Hippocampal formation (tissue), 2 donors: ENCODE measurements at places on chromosomes 5 and 9.

DNA sequence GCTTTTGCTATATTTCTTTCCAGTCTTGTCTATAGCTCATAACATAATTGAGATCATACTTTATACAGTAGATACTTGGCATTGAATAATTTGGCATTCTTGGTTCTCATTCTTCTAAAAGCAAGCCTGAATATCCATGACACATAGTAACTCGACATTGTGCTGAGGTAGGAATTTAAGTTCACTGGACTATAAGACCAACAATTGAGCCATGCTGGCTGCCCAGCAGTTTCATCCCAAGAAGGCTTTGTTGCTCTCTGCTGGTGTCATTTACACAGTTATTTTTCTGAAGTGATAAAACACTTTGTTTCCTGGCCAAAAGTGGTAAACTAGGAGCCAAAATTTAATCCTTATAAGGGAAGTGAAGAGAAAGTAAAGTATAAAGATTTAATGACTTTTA is 192.0 kb downstream of the ADAMTSL1 start:
- DNase-seq, result no peak

- no peak for DNase-seq
Measured at GRCh38 chr5:159858871-159859270, 57.4 kb upstream of the ADRA1B start.

DNA sequence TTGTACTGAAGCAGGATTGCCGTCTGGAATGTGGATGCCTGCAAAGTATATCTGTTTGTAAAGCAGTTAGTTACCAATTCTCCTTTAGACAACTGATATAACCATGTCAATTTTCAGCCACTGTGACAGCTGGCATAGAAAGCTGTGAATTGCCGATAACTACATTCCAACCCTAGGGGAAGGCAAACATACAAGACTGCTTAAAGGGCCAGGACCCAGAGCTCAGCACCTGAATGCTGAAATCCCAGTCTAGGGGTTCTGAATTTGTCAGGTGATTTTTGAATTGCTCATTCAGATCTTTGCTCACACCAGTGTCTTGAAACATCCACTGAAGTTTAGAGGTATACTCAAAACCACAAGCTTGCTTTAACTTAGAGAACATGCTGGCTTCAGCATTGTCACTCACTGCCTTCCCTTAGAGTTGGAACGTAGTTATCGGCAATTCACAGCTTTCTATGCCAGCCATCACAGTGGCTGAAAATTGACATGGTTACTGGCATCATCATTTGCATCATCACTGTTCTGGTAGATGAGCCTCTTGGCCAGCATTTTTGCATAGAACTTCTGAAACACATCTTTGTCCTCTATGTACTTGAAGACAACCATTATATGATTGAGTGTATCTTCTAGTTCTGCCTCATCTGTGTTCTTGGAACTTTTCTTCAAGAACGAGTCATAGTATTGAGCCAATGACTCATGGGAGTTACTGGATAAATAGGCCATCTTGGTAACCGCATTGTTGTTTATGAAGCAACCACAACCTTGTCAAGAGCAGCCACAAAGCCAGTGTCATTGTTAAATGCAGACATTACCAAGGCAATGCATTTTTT is 82.1 kb downstream of the CCDC192 start:
- no peak for DNase-seq

- no peak for DNase-seq
Measured at GRCh38 chr9:69322256-69322655, 2.8 kb upstream of the ENTREP1 start.

GRCh38 chr5:17734011-17734410 is 99.8 kb downstream of the TAF11L14 start:
- DNase-seq, result no peak

DNA sequence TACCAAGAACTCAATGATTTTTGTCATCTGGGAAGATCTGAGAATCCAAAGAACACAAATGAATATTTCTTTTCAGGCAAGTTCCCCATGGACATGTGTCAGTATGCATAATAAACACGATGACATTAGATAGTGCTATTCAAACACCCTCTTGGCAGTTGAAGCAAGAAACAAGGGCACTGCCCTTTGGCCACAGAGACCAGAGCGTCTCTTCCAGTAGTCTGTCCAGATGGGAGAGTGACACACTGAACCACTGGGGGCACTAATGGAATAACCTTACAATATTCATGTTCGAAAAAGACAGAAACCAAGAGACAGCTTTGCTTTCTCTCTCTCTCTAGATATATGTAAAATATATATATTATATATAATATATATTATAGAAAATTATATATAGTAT is 301.9 kb downstream of the CTNND2 start:
- peak; percentile 85 for DNase-seq

GRCh38 chr9:38390851-38391250 is 1.7 kb upstream of the ALDH1B1 start:
- DNase-seq, result no peak

DNA sequence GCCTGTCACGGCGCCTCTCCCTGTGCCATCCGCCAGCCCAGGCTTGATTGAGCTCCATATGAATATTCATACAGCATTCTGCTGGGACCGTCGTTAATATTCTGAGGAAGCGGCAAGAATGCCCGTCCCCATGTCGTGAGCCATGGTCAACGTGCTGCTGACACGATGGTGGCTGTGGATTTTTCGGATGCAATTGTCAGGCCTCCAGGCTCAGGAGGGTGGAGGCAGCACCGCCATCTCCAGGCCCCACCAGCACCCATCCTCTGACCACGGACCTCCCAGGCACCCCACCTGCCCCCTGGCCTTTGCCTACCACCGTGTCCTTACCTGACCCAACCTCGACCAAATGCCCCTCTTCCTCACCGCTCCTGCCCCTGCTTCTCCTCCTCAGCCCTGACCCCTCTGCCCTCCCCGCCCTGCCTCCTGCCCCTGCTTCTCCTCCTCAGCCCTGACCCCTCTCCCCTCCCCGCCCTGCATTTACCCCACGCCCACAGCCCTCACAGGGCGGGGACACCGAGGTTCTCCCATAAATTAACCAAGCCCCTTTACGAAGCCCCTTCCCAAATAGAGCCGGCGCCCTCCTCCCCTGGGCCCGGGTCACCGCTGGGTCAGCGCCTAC is 9.9 kb downstream of the TMEM250 start:
- no peak for DNase-seq

- DNase-seq, result no peak
Measured at GRCh38 chr5:175816348-175816747, 55.0 kb upstream of the CPLX2 start.

GRCh38 chr5:74035521-74035937 is 409.5 kb downstream of the ARHGEF28 start:
- DNase-seq, result no peak

DNA sequence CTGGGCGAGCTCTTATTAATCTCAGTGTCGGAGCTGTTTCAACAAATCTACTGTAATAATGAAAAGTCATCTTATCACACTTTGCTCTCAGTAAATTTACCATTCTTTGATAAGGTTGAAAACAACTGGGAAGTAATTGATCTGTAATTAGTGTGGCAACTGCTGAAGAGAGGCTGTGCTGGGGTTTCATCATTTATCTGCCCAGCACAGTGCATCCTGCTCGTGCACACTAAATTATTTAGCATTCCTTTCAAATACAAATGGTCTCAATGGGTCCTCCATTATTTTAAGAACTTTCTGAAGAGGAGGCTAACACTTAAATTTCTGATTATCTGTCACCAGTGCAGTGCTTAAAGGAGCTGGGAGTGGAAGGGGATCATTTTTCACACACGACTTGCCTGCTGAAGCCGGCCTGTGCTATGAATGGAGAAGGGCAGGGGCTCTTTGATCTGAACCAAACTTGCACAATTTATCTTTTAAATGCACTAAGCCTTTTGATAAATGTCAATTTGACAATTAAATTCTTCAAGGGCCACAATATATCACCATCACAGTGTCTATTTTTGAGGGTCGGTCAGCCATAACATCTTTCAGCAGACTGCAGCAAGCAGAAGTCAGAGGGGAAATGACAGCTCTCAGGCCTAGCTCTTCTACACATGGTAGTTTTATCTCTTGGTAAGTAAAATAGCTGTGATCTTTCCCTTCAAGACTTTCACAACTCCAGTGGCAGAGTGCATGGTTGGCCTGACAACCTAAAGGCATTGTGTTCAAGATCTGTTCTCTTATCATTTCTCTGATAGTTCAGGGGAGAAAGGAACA is 106.4 kb upstream of the EFNA5 start:
- no peak for DNase-seq

GRCh38 chr5:179378116-179378440 is 32.8 kb upstream of the ADAMTS2 start:
- no peak for DNase-seq

- no peak for DNase-seq
Measured at GRCh38 chr5:80591352-80591751, 21.3 kb upstream of the ANKRD34B start.

DNA sequence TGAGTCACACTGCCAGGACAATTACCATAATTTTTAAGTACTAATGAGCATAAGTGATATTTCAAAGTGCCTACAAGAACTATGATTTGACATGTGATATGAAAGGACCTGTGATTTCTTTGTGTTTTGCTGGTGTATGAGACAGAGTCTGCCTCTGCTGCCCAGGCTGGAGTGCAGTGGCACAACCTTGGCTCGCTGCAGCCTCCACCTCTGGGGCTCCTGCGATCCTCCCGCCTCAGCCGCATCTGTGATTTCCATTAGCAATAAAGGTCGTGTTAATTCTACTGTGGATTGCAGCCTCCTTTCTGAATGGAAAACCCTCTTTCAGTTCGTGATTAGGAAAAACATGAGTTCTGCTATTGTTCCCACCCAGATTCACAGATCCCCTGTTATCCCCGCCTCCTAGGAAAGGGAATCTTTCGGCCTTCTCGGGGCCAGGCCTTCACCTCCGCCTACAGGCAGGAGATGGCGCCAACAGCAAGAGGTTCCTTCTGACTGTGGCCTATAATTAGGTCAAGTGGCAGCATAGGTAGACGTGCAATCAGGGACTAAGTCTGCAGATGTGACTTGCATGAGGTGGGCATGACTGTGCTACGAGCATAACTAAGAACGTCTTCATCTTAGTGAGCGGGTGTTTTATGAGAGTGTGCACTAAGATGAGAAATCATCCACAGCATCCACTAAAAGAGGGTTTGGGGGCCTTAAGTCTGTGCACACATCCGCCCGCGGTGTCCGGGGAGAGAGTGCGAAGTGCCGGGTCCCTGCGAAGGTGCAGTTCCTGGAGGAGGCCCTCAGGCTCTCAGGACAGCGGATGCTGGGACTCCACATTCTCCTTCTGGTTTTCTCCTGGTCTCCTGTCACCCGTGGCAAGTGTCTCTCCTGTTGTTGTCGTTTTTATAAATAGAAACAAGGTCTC is 23.1 kb downstream of the TRIM7 start:
- DNase-seq, result no peak

- no peak for DNase-seq
Measured at GRCh38 chr9:99083051-99083450, 21.9 kb upstream of the TGFBR1 start.

DNA sequence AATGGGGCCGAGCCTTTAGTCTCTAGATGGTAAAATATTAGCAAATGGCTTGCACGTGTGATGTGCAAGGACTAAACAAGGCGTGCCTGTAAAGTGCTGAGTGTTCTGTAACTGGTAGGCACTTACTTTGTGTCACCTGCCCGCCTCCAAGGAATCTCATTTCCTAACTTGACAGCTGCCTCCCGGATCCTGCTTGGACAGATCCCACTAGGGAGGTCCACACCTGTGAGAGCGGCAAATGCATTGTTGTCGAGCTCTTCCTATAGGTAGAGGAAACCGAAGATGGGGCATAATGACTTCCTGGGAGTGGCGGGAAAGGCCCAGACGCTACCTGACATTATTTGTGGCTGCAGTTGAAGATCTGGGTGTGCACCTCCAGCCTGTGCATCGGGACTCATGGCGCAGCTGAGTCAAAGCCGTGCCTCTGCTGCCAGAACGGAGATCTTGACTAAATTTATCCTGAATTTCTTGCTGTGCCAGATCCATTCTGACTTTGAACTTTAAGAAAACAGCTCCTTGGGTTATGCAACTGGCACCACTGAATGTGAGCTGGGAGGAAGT is 79.8 kb downstream of the TENT4A start:
- DNase-seq, result peak; percentile 5

DNA sequence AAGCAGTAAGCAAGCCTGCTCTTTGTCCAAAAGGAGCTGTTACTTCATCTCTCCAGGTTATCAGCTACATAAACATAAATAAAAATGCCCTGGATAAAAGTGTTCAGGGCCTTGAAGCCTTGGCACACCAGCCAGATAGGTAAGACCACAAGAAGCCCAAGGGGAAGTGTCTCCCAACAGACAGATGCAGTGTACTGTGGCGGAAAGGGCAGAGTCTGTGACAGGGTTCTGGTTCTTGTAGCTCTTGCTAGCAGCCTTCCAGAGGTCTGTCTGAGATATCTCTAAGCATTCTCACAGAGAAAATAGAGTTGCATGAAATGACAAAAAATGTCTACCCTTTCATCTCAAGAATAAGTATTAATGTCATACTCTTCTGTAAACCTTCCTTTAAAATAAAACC is 30.1 kb downstream of the ISOC1 start:
- DNase-seq, result no peak

DNA sequence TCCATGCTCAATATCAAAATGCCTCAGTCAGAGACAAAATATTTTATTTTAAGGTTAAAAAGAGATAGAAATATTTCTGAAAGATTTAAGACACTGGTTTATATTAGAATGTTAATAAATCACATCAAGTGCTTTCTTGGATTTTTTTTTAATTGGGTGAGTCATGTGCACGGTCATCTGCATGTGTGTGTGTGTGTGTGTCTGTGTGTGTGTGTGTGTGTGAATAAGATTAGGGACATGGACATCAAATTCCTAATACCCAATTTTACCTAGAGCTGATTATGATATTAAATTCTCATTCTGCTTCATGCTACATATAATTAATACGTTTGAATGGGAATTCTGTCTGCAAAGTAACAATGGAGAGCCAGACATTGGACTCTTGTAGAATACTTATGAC is 122.9 kb downstream of the BASP1 start:
- no peak for DNase-seq

GRCh38 chr5:37695647-37696046 is 144.2 kb downstream of the GDNF start:
- no peak for DNase-seq

GRCh38 chr9:87464110-87464991 is 33.3 kb upstream of the DAPK1 start:
- no peak for DNase-seq

GRCh38 chr5:135921388-135921787 is 25.7 kb upstream of the IL9 start:
- no peak for DNase-seq

- DNase-seq, result no peak
Measured at GRCh38 chr5:128196791-128197190, 113.2 kb downstream of the SLC12A2 start.

DNA sequence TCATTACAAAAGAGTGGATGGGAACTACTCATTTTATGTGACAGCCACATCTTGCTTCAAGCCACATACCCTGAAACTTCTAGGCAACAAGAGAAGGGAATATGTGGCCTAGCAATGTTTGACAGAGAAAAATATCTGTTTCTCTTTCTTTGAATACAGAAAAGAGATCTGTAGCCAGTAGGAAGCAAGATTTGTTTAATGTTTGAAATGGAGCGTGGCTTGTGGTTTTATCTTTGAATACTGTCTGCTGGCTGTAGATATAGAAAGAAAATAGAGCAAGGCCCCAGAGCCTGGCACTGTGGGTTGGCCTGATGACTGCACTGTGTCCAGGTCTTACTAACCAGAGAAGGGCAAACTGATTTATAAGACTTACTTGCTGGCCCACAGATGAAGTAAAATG is 133.8 kb downstream of the ARHGEF28 start:
- DNase-seq, result no peak
